Kidney epithelial cell (primary cell): ENCODE measurements at places on chromosomes 16 and 17. TPM values are rescaled to one million over a fixed set of nuclear protein-coding genes. Genes with fewer than 3 reads are reported as not detected.

DNA sequence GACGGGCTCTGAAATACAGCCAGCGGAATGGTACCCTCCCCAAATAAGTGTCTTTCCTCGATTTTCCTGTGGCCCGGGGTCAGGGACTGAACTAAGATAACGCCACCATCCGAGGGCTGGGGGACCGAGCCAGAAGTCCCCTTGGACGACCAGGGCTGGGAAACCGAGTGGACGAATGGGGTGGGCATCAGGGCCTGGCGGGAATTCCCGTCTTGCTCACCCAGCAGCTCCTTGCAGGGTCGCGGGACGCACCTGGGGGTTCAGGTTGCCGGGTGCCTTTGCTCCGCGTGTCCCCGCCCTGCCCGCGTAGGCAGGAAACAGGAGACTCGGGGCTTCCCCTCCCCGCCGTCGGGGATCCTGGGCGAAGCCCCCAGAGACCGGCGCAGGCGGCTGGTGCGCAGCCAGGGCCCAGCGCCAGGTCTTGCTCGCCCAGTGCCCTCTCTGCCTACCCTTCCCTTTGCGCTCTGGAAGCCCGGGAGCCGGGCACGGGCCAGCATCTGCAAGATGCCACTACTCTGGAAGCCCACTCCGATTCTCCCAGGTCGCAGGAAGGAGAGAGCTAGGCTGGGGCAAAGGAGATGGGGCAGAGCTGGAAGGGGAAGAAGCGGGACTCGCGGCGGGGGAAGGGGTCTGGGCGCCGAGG is 665 bp upstream of the GRIN2C start:
- no peak for DNase-seq

- DNase-seq = no peak
These were observed 797 bp downstream of the NUDT7 start for GRCh38 chr16:77723108-77723514.

- DNase-seq = no peak
These were observed 38.9 kb downstream of the SHCBP1 start for GRCh38 chr16:46582313-46582712.

SNX20 gene
- total RNA-seq = not detected in 2 replicates

TVP23A gene
- 0.21 and 0.62 TPM in 2 replicates for total RNA-seq

DNA sequence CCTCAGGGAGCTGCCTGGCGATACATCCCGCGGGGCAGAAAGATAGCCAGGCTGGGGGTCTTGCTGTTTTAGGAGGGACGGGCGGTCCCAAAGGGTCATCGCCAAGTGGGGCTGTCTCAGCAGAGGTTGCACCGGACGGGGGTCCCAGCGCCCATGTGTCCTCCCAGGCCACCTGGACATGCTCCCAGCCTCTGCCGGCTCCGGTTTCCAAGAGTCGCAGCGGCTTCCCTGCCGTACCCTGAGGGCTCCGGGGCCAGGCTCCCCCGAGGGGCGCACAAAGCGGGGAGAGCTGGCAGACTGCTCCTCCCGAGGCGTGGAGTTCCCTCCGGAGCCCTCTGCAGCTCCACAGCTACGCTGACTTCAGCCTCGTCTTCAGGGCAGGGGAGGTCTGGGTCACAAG is 1.2 kb downstream of the TRARG1 start:
- no peak for DNase-seq

- no peak for DNase-seq
These were observed 44.9 kb downstream of the ABCA8 start for GRCh38 chr17:68910251-68910705.

SP6 gene
- 0.62 and 2.5 TPM in 2 replicates for total RNA-seq

TMEM220 gene
- 2.8 and 9.0 TPM in 2 replicates for total RNA-seq

DNA sequence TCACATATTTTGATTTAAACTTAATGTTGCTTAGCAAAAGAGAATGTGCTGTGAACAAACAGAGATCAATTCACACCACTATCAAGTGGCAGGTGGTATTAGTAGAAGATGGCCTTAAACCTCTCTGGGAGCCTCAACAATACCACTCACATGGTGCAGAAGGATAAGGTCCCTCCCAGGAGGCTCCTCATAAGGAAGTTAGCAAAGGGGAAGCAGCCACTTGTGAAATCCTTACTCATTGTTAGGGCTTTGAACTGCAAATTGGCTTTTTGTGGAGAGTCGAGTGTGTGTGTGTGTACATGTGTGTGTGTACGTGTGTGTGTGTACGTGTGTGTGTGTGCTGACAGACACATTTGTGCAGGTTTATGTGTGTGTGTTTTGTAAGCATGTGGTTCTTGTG is 48.9 kb upstream of the ASIC2 start:
- no peak for DNase-seq

HEATR9 gene
- total RNA-seq = not detected in 2 replicates

GRCh38 chr17:16465861-16466338 is 26.1 kb downstream of the LRRC75A start:
- no peak for DNase-seq

GRCh38 chr16:58022601-58023371 is 2.8 kb upstream of the MMP15 start:
- DNase-seq = no peak

GRCh38 chr16:35731341-35732040 is 2272.1 kb downstream of the TP53TG3F start:
- no peak for DNase-seq

DNA sequence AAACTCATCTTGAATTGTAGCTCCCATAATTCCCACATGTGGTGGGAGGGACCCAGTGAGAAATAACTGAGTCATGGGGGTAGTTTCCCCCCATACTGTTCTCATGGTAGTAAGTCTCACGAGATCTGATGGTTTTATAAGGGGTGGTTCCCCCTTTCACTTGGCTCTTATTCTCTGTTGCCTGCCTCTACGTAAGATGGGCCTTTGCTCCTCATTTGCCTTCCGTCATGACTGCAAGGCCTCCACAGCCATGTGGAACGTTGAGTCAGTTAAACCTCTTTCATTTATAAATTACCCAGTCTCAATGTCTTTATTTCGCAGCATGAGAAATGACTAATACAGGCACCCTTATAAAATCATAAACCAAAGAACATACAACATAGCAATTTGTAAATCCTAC is 79.0 kb downstream of the XYLT1 start:
- no peak for DNase-seq

NOG gene
- total RNA-seq = 32.8 and 34.6 TPM in 2 replicates

ZNF771 gene
- total RNA-seq = 10.3 and 16.7 TPM in 2 replicates

SOX8 gene
- total RNA-seq = 0.71 and 1.3 TPM in 2 replicates

GRCh38 chr17:4525691-4526397 is 27.2 kb downstream of the SPNS2 start:
- DNase-seq = no peak

- no peak for DNase-seq
These were observed 17.2 kb upstream of the PRM1 start for GRCh38 chr16:11298143-11298900.

DNA sequence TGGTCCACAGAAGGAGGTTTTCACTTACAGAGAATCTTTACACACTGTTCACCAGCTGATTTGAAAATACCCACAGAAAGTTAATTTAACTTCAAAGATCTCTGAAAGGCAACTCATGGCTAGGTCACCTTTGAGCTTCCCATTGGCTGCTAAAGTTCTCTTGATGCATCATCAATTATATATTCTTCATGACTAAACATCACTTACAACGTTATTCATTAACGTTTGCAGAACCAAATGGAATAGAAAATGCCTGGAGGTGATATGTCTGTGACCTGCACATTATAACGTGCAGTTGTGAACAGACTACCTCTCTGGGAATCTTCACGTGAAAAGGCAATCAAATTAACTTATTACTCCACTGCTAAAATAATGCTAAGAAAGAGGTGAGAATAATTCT is 238.5 kb downstream of the ZFHX3 start:
- peak; percentile 43 for DNase-seq

DNA sequence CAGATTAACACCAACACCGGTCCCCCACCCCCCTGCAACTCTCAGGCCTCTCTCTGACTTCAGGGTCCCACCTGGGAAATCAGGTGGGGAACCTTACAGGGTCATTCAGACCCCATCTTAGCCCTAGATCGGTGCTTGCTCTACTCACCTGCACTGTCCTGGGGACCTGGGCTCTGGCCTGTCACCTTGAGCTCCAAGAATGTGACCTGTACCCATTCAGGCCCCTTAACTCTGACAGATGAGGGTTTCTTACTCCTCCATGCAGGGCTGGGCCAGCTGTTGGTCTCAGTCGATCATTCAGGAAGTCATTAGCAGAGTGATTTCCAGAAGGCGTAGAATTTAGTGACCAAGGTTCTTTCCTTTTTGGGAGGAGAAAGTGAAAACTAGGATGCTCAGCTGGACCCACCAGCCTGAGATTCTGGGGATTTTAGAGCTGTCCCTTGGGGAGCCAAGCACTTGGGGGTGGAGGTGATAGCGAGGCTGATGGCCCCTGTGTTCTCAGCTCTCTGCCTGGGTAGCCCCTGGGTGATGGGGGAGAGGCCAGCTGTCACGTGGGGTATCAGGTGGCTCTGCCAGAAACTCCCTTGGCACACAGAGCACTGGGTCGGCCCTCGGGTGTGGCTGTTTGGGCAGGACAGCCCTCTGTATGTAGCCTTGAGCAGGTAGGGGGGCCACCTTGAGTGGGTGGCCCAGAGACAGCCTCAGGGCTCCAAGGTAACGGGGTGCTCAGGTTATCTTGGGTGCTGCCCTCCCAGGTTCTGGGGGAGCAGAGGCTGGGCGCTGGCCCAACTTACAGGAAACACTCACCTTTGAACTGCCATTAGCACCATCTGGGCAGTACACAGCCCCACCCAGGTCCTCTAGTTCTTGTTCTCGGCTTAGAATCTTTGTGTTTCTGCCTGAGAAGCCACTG is 724 bp downstream of the MVP start:
- no peak for DNase-seq

GRCh38 chr17:18016426-18016825 is 22.5 kb downstream of the ATPAF2 start:
- no peak for DNase-seq

DNA sequence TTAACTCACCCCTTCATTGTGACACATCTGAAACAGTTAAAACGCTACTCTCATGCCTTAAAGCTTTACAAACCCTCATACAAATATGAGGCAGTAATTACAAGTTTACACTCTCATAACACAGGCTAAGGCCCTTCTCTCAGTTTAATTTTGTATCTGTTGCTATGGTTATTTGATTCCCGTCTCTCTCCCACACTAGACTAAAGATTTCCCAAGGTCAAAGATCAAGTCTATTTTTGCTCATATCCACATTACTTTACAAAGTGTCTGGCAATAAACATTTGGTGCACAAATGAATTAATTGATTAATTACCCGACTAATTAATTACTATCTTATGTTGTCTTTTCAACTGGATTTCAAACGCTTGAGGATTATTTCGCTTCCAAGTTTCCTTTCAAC is 86.4 kb upstream of the MYOCD start:
- DNase-seq = no peak

- DNase-seq = no peak
These were observed 79.7 kb downstream of the AIPL1 start for GRCh38 chr17:6355196-6355595.

DNA sequence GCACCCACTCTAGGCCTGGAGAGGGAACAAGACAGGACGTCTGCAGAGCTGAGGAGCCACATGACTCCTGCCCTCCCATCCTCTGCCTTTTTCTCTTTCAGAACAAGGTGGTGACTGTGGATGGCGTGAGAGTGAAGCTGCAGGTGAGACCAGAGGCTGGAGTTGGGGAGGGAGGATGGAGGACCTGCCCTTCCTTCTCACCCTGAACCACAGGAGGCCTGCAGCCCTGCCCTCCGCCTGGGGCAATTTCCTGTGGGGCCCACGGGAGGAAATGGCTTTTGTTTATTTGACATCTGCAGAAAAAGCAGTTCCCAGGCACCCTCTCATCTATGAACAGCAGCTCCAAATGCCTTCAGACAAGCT is 5.1 kb downstream of the RAB37 start:
- no peak for DNase-seq

- DNase-seq = no peak
These were observed 196.8 kb downstream of the NTN1 start for GRCh38 chr17:9218064-9218635.

KRT25 gene
- not detected in 2 replicates for total RNA-seq

CLEC19A gene
- total RNA-seq = not detected in 2 replicates

- peak; percentile 96 for DNase-seq
These were observed 6.7 kb upstream of the PHKG2 start for GRCh38 chr16:30741461-30741914.

DNA sequence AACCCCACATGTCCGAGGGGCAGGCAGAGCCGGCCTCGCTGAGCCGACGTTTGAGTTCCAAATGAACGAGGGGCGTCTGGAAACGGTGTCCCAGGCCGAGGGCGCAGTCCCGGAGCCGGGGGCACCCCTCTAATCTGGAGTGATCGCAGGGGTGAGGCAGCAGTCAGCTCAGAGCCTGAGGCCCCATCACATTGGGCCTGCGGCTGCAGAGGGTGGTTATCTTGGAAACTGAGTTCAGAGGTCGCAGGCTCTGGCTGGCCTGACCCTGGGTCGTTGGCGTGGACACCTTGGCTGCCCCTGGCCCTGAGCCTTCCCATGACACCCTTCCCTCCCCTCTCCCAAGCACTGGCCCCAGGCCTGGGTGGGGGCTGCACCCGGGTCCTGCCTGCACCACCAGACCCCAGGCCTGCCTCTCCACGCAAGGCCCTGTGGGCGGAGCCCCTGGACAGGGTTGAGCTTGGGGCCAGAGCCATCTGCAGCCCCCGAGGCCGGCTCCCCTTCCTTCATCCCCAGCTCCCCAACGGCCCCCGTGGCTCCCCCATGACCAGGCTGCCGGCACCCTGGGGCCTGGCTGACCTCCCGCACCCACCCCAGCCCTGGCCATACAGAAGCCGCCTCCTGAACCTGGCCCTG is 45.6 kb downstream of the ZFPM1 start:
- no peak for DNase-seq
